ENCODE measurements at places on chromosomes 3 and 15. TPM values are rescaled to one million over a fixed set of nuclear protein-coding genes. Genes with fewer than 3 reads are reported as not detected.

The GOLGA6L4 gene
- 55.1 TPM for total RNA-seq

The TM4SF4 gene
- 2.6 TPM for total RNA-seq

DNA sequence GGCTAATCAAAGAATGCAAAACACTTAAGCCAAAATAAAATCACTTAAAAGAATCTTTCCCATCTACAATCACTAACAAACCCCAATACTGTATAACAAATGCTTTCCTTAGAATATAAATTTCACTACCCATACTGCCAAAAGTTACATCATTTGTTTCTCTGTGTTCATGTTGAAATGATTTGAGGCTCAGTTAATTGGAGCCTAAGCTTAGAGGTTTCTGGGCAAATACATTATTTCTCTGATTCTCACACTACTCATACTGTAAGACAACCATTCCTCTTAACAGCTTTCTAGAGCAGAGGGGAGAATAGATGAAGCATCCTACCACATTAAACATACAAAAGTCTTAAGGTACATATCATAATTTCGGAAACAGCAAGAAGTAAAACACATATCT is 2.1 kb downstream of the RIOX2 start:
- no peak for DNase-seq

The IL17RE gene
- total RNA-seq: 0.72 TPM

- no peak for DNase-seq
Observed at GRCh38 chr3:188964957-188965356, 206.8 kb upstream of the TPRG1 start.

- no peak for DNase-seq
Observed at GRCh38 chr3:23762214-23762613, 43.5 kb upstream of the UBE2E1 start.
